ENCODE measurements at places on chromosomes 7 and 10.

DNA sequence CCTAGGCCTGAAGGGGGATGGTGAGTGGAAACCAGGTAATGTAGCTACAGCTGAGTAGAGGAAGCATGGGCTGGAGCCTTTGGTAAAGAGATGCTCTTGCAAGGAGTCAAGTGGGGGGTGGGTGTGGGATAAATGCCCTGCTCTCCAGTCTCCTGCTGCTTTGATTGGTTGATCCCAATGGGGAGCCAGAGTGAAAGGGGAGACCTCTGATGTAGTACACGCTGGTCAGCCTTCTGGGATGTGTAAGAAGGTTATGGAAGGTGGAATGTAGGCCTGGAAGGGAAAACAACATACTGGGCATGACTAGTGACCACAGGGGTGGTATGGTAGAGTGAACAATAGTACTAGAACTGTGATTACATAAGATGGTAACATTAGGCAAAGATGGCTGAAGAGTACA is 44.3 kb downstream of the TET1 start:
- DNase-seq: no peak

- DNase-seq: no peak
Measured at GRCh38 chr10:48494073-48494472, 110.8 kb downstream of the ARHGAP22 start.

GRCh38 chr10:110057456-110057855 is 49.7 kb downstream of the ADD3 start:
- DNase-seq: no peak

- peak; percentile 53 for DNase-seq
Measured at GRCh38 chr7:113730309-113730955, 188.4 kb downstream of the PPP1R3A start.

GRCh38 chr10:15672469-15672868 is 47.3 kb downstream of the ITGA8 start:
- DNase-seq: no peak

DNA sequence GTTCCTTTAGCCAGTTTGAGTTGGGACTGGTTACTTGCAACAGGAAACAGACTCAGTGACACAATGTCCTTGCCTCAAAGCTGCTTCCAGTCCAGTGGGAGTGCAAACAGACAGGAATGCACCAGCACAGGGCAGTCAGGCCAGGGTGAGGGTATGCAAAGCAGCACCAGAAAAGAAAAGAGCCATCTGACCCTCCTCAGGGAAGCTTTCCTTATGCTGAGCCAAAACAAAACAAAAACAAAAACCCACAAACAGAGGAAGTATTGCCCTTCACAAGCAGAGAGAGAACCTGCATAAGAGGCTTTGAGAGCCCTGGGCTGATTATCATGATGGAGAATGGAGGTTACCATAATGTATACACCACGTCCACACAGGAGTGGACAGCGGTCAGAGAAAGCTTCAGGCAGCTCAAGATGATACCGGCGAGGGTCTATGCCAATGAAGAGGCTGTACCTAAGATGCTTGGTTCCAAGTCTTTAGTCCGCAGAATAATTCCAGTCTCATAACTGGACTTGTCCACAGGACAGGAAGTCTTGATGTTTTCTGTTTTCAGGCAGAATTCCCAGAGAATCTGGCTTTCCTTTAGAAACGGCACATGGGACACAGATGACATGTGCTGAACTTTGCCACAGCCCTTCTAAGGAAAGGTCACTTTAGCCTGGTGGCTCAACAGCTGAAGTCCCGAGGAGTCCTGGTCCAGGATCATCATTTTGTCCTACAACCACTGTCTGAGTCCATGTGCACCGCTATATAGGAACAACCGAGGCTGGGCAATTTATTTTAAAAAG is 263.3 kb downstream of the TNS3 start:
- no peak for DNase-seq

GRCh38 chr7:85234730-85235129 is 47.9 kb upstream of the SEMA3D start:
- DNase-seq: no peak

DNA sequence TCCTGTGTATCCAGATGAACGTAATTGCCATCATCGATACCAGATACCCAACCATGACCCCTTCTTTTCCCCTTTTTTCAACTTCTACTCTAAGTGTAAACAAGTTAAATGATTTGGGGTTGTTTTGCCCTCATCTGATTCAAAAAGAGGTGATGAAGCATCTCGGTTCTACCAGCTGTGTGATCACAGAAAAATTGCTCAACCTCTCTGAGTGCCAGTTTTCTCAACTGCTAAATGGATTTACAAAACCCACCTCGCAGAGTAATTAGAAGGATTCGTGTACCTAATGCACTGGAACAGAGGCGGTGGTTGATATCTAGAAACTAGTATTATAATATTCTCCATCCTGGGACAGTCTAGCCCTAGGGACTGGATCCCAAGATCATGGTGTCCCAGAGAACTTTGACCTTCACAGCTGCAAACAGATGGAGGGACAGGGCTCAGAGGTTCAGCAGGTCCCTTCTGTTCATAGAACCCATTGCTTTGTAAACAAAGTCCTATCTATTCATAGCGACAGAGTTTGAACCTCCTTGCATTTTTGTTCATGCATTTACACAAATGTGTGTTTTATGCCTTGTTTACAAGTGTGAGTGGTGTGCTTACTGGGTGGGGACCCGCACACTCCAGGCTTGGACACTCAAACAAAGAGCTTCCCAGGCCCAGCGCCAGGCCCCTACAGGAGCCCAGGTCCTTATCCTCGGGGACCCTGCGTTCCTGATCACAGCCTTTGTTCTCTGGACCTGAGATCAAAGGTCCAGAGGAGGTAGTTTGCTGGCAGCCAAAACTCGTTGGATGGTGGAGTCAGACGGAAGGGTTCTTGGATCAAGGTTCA is 46.4 kb downstream of the CALML3 start:
- DNase-seq: no peak

GRCh38 chr10:52653263-52653909 is 119.2 kb downstream of the MBL2 start:
- DNase-seq: no peak

GRCh38 chr7:55140221-55140940 is 121.6 kb downstream of the EGFR start:
- peak; percentile 86 for DNase-seq

DNA sequence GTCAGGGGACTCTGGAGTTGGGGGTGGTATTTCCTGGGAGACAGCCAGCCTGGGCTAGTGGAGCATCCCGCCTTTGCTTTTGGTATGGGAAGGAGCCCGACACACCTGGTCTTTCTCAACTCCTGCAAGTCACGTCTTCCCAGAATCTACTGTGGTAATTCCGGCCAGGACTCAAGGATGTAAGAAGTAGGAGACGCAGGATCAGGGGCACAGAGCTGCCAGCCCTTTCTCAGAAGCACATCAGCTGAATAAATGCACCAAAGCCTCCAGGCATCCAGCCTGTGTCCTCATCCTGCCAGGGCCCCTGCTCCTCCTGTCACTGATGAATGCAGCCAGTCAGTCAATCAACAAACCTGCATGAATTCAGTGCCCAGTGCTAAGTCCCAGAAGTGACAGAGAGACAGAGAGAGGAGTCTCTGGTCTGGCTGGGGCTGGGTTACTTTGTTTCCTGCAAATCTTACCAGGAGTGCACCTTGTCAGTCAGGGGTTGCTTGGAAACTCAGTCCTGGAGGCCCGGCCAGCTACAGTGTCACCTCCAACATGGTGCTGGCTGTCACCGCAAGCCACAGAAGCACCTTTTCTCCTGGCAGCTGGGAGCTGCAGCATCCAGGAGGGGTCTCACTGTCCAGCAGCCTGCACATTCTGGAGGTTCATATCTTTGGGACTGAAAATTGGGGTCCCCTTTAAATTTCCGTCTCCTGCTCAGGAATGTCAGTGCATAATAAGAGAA is 101.8 kb downstream of the PTPRE start:
- DNase-seq: no peak

DNA sequence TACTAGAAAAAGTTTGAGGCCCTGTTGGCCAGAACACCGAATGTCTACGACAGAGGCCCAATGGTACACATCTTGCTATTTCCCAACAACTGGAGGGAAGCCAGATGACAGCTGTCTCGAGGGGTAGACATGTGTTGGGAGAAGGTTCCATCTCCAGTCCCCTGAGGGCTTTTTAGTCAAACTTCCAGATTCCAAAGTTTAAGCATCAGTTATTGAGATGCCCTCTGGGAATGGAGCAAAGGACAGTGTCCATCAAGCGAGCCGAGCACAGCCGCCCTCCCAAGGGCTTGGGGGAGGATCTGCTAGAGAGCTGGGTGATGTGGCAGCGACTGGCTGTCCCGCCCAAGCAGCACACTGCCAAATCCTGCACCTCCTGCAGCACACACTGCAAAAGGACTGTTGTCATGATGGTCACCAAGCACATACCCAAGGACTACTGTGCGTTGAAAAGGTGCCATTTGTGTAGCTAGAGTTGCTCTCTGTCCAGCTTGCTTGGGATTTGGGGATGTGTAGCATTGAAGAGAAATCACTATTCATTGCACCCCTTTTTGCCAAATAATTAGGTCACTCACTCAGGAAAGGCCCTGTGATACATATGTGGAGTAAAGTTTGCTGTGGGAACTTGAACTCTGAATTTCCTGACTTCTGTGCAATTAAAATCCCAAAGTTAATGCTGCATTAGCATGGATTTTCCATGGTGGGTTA is 164.6 kb downstream of the TRIL start:
- DNase-seq: no peak

- DNase-seq: no peak
Measured at GRCh38 chr10:90352288-90352687, 505.6 kb downstream of the HTR7 start.

DNA sequence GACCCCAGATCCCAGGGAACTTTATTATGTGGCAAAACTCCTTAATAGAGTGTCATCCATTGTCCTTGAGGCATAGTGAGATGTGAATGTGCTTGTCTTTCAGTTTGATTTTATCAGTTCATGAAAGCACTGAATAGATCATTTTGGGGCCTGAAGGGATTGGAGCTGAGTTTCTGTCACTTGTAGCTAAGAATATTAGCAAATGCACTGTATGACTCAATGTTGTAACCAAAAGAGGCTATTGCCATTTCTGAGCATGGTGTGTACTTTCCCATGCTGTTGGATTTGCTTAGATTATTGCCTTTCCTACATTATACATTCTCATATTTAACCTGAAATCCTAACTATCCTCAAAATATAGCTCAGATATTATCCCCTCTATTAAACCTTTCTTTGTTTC is 130.4 kb downstream of the PRKG1 start:
- DNase-seq: no peak

GRCh38 chr10:3951993-3952392 is 167.0 kb upstream of the KLF6 start:
- DNase-seq: no peak

DNA sequence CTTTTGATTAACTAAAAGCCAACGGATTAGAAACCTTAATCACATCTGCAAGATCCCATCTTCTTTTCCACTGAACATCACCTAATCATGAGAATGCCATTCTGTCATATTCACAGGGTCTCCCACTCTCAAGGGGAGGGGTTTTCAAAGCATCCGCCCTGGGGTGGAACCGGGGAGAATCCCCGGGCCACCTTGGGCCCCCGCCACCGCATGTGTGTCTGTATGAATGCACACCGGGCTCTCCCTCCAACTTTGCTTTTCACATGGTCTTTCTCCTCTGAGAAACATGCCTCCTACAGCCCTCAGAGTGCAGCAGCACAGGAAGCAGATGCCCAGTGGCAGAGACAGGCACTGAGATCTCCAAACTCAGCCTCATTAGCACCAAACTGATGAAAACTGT is 233.2 kb upstream of the PPP2R2D start:
- no peak for DNase-seq

- no peak for DNase-seq
Measured at GRCh38 chr10:118990326-118990725, 39.2 kb upstream of the NANOS1 start.

- no peak for DNase-seq
Measured at GRCh38 chr7:70189776-70190175, 591.5 kb downstream of the AUTS2 start.

DNA sequence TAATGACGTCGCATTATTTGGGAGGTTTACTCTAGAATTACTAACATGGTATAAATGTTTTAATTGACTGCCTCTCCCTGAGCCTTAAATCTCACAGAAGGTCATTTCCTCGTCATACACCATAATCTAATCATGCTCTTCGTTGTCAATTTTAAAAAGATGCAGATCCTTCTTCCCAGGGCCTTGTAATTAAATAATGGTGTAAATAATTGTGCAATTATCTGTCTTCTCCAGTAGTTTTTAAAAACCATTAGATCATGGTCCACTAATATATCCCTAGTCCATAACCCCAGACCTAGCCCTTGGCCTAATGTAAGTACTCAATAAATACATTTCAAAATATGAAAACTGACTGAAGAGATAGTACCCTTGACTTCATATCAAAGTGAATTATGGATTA is 181.5 kb upstream of the GNAI1 start:
- DNase-seq: no peak

DNA sequence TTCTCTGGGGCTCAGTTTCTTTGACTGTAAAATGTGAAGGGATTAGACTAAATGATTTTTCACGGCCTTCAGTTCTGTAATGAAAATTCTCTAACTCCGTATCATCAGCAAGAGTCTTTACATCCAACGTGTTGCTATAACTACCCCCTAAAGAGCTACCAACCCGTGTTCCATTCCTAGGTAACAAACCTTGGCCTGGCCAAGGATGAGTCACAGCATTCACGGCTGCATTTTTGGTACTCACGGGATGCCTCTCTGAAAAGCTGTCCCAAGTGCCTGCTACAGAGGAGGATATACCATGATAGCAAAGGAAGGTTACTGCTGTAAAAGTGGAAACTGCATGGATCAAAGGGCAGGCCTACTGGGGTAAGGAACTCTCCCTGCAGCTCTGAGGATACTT is 5.9 kb downstream of the LRRC4 start:
- DNase-seq: peak; percentile 64

DNA sequence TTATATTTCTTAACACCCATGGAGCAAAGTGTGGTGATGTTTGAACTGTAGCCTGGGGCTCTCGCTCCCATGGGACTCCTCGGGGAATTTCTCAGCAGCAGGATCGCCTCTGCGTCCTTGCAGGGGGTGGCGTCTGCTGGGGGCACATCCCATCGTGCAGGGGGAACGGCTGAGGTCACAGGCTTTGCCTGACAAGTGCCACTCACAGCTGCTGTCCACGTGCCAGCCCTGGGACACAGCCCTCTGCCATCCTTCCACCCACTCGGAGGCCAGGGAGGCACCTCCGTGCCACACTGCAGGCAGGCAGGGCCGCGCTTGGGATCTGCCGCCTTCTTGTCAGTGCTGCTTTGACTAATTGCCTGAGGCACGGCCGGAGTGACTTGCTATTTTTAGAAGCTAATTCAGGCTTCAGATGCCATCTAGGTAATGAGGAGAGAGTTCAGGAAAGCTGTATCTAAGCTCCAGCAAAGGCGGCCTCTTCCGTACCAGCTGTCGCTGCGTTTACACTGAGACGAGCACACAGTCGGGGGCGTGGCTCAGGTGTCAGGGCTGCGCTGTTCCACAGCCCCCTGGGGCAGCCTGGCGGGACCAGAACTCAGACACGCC is 45.7 kb downstream of the PITRM1 start:
- DNase-seq: peak; percentile 50

- no peak for DNase-seq
Measured at GRCh38 chr7:37411444-37412034, 37.1 kb downstream of the ELMO1 start.

- no peak for DNase-seq
Measured at GRCh38 chr7:37988721-37989650, 68.5 kb downstream of the EPDR1 start.

- peak; percentile 95 for DNase-seq
Measured at GRCh38 chr10:118835682-118836326, 81.0 kb upstream of the CACUL1 start.

GRCh38 chr7:157708919-157709295 is 372.1 kb downstream of the DNAJB6 start:
- DNase-seq: no peak
